Right kidney (tissue), 9 donors: ENCODE measurements at places on chromosomes 1 and 21.

DNA sequence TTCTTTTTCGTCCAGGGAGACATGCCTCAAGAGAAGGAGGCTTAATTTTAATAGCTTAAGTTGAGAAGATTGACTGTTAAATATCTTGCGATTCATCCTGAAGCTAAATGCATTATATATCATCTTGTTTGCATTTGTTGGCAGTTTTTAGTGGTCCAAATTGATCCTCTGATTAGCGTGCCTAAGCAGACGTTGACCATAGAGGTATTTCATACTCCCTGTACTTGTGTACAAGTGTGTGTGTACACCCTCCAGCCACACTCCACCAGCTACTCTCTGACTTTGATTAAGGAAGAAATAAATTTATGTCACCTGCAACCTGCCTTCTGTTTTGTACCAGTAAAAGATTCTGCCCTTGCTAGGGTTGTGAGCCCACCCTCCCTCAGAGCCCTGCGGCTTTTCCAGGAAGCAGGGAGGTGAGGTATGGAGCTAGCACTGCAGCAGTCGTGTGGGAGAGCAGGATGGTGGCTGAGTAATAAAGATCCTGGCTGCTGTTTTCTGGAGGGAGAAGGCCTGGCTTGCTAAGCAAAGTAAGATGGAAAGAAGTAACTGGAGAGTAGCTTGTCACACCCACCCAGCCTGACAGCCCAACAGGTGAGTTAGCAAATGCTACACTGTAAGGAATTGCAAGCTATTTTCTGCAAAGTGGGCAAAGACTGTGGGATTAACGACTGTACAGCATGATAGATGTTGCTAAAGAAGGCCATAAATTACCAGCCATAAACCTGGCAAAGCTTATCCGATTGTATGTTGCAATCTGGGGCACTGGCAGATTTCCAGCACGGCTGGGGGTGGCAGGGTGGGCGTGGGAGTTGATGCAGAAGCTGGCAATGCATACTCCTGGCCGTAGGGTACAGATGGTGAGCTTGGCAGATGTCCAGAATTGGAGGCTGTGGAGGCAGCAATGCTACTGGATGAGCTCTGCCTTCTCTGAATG lies 170.2 kb downstream of the TNR start:
- peak; percentile 54 for DNase-seq

- no peak for DNase-seq
Measured at GRCh38 chr1:7421471-7422075, 349.5 kb upstream of the VAMP3 start.

- no peak for DNase-seq
Measured at GRCh38 chr1:112337028-112337531, 58.9 kb upstream of the CTTNBP2NL start.

GRCh38 chr1:67336783-67337182 lies 29.1 kb downstream of the IL12RB2 start:
- no peak for DNase-seq

DNA sequence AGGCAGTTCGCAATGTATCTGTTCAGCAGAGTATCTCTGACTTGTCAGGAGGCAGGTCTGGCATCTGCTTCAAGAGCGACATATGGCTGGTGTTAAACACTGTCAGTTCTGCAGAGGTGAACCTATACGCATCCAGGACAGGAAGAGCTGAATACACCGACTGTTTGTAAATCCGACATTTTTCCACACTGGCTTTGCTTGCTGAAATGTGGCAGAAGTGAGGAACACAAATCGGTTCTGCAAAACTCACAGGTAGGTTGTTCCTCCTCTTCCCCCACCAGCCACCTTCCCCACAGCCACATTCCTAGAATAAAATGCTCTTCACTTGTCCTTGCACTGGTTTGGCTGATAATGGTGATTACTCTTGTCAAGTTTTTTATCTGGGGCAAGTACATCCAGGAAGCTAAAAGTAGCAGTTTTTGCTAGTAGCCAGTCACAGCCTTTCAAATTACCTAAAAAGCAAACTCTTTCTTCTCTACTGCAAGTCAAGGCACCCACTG lies 289.2 kb downstream of the GRIK1 start:
- no peak for DNase-seq

DNA sequence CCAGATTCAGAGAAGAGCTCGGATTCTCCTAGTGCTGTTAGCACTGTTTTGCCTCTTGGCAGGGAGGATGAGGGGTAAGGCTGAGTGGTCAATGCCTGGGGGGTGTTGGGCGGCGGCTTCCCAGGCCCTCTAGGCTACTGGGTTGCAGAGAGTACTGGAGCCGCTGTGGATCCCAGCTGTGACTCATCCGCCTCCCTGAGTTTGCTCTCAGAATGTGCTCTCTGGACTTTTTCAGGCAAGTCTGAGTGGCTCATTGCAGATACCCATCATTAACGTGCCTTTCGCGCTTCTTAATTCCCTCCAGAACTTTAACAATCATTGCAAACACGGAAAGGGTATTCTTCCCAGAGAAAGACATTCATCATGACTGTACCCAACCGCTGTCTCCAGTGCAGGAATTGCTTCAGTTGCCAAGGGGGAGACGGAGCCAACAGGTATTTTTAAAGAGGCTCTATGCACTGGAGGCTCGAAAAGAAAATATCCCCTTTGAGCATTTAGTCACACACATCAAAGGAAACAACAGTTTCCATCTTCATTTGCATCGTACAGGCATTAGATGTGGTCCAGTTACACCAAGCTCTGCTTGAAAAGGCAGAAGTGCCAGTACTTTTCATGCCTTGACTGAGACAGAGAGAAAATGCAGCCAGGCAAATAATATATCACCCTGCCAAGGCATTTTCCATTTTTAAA lies 14.4 kb upstream of the CAMTA1 start:
- peak; percentile 25 for DNase-seq

- no peak for DNase-seq
Measured at GRCh38 chr1:164637461-164638375, 78.7 kb downstream of the PBX1 start.

DNA sequence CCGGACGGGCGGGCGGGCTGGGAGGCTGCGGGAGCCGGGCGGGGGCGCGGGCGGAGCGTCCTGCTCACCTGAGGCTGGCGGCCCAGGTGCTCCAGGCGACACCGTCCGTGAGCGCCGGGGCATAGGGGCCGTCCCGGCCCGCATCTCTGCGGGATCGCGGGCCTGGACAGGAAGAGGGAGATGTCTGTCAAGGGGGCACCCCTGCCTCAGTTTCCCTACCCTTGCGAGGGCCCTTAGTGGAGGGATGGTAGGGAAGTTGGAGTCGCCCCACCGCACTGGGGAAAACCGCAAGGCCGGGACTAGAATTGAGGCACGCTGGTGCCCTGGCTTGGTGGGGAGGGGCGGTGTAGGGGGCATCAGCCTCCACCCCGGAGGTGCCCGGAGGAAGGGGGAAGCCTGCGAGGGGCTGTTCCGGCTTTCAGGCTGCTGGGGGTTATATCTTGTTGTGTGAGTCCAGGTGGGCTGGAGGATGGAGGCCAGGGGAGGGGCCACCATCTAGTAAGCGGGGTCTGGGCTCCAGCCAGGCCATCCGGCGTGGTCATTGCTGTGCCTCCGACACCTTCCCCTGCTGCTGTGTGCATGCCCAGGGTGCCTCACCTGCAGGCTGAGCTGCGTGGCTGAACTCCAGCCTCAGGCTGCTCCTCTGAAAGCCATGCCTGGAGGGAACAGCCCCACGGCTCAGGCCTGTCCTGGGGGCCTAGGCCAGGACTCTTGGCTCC lies 580 bp downstream of the VWA1 start:
- no peak for DNase-seq

- no peak for DNase-seq
Measured at GRCh38 chr1:210597555-210598134, 268.9 kb downstream of the HHAT start.
